GM12892 (cell line): ENCODE measurements at places on chromosomes 2 and 18.

GRCh38 chr2:216936954-216937357 is 77.1 kb upstream of the TNP1 start:
- no peak for DNase-seq

DNA sequence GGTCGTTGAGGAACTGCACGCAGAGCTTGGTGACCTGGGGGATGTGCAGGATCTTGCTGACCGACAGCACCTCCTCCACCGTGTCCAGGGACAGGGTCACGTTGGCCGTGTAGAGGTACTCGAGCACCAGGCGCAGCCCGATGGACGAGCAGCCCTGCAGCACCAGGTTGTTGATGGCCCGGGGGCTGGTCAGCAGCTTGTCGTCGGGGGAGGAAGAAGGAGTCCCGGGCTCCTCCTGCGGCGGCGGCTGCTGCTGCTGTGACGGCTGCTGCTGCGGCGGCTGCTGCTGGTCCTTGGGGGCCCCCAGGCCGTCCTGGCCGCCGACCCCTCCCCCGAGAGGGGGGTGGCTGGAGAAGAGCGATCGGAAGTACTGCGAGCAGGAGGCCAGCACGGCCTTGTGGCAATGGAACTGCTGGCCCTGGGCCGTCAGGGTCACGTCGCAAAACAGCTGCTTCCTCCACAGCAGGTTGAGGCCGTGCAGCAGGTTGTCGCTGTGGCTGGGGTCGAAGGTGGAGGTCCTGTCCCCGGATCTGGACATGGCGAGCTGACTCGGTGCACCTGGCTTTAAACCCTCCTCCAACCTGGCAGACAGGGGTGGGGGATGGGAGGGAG is 2.7 kb downstream of the KLHL14 start:
- DNase-seq: peak; percentile 25

GRCh38 chr2:54855434-54855833 is 132.0 kb downstream of the EML6 start:
- no peak for DNase-seq

DNA sequence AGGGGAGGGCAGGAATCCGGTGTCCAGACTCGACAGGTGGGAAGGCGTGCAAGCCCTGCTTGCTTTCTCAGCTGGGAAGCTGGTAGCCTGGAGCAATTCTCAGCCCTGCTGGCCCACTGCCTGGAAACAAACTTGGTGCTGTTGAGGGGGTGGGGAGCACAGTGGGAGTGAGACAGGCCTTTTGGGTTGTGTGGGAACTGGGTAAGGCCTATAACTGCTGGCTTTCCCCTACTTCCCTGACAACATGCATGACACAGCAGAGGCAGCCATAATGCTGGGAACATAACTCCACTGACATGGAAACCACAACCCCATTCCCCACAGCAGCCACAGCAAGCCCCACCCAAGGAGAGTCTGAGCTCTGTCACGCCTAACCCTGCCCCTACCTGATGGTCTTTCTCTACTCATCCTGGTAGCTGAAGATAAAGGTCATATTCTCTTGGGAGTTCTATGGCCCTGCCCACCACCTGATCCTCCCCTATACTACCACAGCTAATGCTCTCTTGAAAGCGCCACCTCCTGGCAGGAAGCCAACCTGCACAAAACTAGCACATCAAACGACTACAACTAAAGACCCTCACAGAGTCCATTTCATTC is 122.9 kb upstream of the ACVR1C start:
- DNase-seq: no peak

DNA sequence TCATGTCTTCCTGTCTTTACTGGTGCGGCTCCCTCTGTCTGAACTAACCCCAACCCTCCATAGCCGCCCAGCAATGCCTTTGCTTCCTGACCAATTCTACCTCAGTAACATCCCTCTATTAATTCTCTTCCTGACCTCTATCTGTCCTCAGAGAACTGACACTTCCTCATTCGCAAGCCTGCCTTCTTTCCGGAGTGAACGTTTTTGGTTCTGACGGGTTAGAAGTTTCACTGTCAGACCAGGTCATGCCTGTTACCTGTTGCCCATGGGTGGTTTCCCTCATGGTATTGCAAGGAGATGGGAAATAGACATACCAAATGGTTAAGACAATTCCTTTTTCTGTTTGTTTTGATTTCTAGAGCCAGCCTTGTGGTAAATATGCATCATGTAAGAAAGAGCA is 453.4 kb upstream of the SLC14A2 start:
- peak; percentile 3 for DNase-seq

DNA sequence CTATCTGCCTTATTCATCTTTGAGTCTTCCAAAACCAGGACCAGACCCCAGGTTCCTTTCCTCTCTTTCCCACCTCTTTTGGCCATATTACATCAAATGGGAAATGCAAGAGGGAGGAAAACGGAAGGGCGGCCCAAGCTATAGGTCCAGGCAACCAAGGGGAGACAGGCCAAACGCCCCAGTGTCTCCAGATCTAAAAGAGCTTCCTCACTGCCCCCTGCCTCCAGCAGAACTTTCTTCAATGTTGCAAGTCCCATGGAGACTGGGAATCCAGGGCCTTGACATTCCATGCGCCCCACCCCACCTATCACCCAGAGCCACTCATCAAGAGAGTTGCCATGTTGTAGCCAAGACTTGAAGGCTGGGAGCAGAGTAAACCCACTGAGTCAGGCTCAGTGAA is 15.4 kb downstream of the TNS1 start:
- DNase-seq: no peak

GRCh38 chr18:68244786-68245185 is 470.1 kb downstream of the TMX3 start:
- DNase-seq: no peak

DNA sequence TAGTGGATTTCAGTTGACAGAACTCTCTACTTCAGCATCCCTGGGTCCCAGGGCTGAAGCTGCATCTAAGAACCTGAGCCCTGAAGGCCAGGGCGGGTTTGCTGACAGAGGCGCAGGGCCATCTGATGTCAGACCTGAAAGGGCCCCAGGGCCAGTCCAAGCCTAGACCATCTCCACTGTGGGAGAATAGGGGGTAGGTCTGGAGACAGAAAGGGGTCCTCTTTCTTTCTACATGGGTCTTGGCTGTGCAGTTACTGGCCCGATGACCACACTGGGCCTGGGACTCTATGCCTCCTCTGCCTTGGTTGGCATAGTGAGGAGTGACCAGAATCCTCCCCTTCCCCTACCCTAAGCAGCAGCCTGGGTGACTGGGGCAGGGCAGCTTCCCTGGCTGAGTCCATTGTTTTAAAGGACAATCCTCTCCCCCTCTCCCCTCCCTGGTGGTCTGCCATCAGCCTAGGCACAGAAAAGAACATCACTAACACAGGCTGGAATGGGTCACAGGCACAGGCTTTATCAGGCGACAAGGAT is 34.5 kb downstream of the HS1BP3 start:
- no peak for DNase-seq

DNA sequence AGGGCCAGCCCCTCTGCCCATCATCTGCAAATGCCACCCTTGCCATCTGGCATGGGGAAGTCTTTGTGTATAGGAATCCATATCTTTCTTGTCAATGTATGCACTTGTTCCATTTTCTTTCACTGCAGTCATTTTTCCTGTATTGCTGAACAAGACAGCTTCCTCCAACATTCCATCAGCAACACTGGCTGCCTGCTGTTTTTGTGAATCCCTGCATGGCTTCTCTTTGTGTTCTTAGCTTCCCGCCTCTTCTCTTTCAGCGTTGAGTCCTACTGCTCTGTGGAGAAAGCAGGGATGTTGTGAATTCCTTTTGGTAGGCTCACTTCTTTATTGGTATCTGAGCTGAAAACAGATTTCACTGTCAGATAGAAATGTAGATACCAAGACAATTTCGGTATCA is 150.0 kb downstream of the LPIN1 start:
- no peak for DNase-seq

- no peak for DNase-seq
Observed at GRCh38 chr2:871175-871727, 79.4 kb upstream of the SNTG2 start.

DNA sequence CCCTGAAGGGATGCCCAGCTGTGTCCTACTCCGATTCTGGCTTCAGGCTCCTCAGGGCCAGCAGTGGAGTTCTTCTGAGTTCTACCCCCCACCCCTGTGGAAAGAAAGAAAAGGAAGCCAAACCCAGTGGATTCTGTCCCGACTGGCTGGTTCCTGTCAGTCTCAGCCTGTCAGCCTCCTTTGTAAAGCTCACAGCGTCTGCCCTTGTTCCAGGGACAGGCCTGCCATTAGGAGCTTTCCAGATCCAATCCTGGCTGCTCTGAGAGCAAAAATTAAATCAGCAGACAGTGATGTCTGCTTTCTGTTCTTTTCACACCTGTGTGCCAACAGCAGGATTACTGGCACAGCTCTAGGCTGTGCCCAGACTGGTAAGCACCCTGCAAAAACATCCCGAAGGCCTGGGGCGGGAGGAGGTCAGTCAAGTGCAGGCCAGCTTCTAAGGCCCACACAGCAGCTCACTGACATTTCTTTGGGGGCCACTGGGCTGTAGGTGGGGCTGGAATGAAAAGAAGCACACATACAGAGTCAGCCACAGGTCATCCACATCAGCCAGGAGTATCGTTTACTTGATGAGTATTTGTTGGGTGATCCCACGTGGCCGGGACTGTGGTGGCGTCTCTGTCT is 69.1 kb downstream of the EHD3 start:
- no peak for DNase-seq

DNA sequence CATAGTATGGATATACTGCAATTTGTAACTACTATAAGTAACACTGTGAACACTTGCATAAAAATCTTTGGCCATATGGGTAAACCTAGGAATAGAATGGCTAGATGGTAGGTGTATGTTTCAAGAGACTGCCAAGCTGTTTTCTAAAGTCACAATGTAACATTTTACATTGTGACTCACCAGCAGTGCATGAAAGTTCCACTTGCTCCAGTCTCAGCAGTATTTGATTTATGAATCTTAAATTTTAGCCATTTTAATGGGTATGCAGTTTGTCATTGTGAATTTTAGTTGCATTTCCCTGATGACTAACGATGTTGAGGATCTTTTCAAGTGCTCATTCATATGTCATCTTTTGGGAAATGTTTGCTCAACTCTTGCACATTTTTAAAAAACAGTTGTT is 86.1 kb downstream of the FARSB start:
- DNase-seq: no peak

- no peak for DNase-seq
Observed at GRCh38 chr2:25365241-25365640, 23.5 kb upstream of the DNMT3A start.

DNA sequence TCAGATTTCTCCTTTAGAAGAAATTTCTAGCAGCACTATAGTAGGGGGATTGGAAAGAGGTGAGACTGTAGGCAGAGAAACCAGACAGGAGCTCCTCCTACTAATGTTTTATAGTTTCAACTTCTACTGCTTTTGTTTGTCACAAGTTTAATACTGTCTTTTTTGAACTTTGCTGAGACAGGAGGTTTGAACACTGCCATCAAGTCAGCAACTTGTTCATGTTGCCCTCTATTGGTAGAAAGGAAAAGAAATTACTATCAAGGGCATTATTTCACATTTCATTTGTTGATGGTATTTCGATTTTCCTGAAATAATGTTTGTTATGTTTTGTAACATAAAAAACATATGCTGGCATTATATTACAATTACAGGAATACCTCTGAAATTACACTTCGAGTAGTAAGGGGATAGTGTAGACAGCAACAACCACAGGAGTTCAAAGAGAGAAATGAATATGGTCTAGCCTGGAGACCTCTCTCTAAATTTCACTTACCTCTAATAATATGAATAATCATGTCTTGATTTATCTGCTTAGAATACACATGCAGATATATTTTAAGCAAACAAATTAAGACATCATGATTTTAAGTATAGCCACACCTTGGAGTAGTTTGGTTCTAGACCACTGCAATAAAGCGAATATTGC is 12.4 kb upstream of the CCDC88A start:
- no peak for DNase-seq

- no peak for DNase-seq
Observed at GRCh38 chr18:3491981-3492555, 42.1 kb downstream of the TGIF1 start.

DNA sequence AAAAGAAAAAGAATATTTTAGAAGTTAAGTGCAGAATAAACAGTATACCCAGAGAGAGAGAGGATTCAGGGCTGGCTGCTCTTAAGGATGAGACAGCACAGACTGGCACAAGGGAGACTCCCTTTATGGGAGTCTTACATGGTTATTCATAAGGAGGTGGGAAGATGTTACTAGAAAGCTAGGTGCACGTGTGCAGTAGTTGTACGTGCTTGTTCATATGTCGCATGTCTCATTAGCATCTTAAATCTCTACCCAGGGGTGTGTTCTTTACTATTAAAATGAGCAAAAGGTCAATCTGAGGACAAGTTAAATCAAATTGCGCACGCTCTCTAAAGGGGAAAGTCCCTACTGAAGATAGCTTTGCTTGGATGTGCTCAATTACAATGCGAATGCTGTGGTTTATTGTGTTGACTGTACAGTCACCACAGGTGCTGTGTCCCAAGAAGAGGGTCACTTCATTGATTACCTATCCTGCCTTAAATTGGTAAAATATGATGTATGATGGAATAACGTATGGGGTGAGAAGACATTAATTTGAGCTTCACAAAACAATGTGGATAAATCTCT is 368.0 kb upstream of the SPHKAP start:
- DNase-seq: no peak

- no peak for DNase-seq
Observed at GRCh38 chr2:38074764-38075506, 1.0 kb downstream of the CYP1B1 start.

DNA sequence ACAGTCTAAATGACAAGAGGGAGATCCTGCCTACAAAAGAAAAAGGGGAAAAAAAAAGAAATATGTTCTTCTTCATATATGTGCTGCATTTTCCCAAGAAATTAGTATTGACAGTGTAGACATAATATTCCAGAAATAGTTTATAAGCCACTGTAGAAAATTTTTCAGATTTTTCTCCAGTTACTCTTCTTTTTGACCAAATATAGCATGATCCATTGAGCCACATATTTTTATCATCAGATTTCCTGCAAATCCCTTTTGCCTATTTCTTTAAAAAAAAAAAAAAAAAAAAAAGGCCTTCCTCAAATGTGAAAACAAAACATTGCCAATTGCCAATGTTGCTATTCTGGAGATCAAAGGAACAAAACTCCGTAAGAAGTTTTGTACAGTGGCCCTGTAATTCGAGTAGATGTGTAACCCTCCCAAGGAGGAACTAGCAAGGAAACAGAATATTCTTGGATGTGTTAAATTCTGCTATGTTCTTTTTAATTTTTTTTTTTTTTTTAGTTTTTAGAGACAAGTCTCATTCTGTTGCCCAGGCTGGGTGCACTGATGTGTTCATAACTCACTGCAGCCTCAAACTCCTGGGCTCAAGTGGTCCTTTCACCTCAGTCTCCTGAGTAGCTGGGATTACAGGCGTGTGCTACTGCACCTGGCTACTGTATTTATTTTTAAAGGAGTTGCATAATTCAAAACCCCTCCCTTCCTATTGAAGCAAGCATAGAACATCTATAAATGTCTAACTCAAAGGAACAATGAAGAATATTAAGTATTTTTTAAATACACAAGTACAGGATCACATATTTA is 12.5 kb upstream of the CABYR start:
- DNase-seq: no peak

- peak; percentile 85 for DNase-seq
Observed at GRCh38 chr2:96157649-96158553, 12.7 kb upstream of the DUSP2 start.
